ENCODE measurements at places on chromosomes 12 and 14.

GRCh38 chr14:97021001-97021400 lies 223.8 kb downstream of the VRK1 start:
- DNase-seq = peak; percentile 84

GRCh38 chr12:49556391-49557186 lies 11.4 kb downstream of the MCRS1 start:
- no peak for DNase-seq

DNA sequence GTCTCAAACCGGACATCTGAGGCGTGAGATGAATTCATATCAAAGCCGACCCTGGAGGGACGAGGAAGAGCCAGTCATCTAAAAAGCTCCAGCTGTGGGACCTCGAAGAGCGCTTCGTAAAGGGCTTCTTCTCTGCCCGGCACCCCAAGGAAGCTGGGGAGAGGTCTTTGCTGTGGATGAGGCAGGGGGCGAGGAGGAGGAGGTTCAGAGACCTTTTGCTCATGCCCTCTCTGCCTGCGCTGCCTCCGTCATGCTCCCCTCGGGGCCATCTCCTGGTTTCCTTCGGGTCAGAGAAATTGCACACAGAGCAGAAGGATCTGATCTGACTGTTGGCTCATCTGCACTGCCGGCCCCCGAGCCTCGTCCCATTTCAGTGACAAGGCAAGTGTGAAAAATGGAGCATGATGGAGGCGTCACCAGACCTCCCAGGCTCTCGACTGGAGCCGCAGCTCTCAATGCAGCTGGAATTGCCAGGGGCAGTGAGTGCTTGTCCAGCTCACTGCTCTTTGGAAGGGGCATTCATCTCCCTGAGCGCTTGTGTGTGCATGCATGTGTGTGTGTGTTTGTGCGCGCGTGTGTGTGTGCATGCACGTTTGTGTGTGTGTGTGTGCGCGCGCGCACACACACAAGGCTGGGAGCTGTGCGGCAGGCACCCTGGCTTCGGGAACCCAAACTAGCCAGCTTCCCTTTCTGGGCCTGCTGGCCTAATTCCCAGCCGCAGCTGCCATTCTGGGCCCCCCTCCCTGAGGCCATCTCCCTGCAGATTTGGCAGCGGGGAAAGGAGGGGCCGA lies 9.2 kb downstream of the CABP1 start:
- no peak for DNase-seq

DNA sequence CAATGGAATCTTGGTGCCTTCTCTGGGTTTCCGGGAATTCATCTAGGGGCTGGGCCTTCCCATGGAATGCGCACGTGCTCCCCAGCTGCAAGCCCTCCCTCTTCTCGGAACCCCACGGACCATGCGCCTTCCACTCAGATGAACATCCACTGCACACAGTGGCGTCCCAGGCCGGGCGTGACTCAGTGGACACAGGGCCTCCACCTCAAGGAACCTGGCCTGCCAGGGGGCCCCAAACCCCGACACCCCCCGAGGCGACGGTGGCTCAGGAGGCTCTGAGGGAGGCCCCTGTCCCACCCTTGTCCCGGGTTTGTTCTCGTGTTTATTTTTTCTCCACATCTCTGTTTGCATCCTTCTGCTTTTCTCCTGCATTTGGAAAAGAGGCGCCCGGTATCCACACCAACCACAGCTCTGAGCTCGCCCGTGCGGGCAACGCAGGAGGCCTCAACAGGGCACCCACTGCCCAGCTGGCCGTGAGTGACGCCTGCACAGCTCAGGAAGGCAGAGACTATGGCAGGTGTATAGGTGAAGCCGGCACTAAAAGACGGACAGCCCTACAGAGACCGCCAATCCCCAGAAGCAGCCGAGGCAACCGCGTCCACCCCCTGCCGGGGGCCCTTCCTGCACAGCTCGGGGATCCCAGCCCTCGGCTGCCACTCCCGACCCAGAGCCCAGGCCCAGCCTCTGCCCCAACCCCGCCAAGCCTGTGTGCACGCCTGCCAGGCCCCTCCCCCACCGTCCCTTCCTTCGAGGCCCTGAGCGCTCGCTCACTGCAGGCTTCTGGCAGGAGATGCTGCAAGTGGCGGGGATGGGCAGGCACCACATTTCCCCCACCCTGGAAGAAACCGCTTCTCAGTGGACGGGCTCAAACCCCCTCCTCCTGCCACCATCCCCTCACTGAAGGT lies 23.8 kb upstream of the GALNT9 start:
- no peak for DNase-seq

DNA sequence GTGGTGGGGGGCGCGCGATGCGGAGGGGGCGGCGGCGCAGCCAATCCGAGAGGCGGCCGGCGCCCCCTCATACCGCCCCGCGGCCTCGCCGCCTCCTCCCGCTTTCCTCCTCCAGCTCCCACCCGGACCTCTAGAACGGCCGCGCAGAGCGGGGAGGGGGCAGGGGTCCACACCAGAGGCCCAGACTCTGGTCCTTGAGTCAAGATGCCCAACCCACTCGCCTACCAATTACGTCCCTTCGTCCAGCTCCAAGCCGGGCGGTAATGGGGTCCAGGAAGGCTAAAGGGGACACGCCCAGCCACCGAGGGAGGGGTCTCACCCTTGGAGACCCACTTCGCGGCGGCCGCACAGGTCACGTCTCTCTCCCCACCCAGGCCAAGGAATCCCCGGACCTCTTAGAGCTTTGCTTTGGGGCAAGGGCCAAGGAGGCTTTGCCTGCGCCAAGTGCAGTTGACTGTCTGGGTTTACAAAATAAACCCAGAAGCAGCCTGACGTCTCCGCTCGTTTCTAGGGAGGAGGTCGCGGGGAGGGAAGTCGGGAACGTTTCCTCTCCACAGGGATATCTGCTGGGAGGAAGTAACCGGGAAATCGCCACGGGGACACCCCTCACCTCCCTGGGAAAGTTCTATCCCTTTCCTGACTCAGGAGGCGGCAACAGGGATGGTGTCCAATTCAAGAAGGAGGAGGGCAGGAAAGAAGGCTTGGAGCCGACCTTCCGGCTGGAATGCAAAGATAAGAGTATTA lies 394 bp upstream of the AMIGO2 start:
- peak; percentile 78 for DNase-seq

Measured in OCI-M1 (cell line).